NCI-H1694 treated with DMSO at 0.1 percent for 48 hours (cell line): ENCODE measurements at places on chromosomes 3 and 15.

GRCh38 chr3:58537412-58538301 lies 667 bp upstream of the ACOX2 start:
- DNase-seq = no peak

GRCh38 chr3:138327831-138328230 lies 1.8 kb downstream of the NME9 start:
- no peak for DNase-seq

DNA sequence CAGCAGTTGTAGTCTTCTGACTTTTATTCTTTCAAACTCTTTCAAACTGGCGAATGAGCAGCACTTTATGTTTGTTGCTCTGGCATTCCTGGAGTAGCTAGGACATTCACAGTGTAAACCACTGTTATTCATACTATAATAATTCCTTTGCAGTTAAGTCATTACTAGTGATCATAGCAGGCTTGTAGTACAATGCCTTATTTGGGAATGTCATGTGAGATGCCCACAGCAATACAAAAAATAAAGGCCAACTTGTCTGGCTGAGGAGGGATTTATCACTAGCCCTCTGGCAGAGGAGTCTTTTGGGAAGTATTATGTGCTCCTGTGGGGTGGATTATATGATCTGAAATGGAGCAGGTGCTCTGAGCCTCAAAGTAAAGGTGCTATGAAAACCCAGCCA lies 197.2 kb downstream of the VGLL3 start:
- DNase-seq = no peak

DNA sequence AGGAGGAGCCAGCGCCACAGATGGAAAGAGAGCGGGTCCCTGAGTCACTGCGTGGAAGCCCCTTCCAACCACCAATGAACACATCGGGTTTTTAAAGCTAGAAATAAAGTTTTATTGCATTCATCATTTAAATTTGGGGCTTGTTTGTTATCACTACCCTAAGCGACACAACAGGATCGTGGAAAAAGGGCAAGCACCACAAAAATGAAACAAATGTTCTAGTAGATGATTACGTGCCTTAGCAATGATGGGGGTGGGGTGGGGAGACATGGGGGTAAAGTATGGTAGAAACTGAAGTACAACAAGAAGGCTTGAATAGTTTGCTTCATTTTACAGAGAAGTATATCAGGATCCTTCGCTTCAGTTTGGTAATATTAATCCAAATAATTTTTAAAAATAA lies 221.6 kb upstream of the ATP10A start:
- no peak for DNase-seq

DNA sequence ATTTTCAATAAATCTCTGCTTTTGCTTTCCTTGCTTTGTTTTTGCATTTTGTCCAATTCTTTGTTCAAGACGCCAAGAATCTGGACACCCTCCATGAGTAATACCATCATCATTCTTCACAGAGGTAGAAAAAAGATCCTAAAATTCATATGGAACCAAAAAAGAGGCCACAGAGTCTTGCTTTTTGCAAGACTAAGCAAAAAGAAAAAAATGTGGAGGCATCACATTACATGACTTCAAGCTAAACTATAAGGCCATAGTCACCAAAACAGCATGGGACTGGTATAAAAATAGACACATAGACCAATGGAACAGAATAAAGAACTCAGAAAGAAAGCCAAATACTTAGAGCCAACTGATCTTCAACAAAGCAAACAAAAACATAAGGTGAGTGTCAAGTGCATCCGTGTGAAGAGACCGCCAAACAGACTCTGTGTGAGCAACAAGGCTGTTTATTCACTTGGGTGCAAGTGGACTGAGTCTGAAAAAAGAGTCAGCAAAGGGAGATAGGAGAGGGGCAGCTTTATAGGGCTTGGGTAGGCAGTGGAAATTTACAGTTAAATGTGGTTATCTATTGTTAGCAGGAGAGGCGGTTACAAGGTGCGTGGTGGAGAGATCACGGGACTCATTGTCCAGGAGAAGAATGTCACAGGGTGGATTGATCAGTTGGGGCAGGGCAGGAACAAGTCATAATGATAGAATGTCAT lies 10.9 kb downstream of the STRIT1 start:
- no peak for DNase-seq

GRCh38 chr15:50355619-50355905 lies 564 bp upstream of the GABPB1 start:
- DNase-seq = no peak

DNA sequence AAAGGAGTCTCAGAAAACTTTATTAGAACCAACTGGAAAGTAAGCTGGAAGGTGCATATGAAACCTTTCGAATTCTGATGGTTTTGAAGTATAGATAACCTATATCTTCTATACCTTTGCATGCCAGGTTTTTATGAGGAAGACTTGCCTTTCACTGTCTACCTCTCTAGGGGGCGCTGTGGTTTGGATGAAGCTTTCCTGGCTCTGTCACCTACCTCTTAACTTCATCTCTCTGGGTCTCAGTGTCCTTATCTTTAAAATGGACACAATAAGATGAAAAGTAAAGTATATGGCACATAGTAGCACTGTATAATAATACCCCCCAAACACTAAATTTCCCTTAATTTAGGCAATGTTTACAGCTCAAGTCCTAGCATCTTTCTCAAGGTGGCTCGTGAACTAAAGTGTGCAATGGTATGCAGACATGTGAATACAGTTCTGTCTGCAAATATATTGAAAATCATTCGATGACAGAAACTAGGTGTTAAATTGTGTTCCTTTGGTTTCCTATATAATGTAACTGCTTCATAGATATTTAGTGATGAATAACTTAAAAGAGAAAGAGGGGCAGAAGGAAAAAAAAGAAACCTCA lies 314.3 kb downstream of the CHST2 start:
- no peak for DNase-seq

GRCh38 chr15:73996939-73997338 lies 2.4 kb downstream of the PML start:
- DNase-seq = no peak

DNA sequence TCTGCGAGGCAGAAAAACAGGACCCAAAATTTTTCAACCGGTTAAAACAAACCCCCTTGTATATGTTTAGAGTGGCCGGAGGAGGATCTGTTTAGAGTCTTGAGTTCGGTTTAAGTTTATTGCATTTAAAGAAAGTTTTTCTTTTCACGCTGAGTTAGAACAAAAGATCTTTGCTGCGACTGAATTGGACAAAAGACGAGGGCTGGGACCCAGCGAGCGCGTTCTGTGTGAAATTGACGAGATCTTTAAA lies 9.8 kb downstream of the NR2F2 start:
- DNase-seq = no peak

DNA sequence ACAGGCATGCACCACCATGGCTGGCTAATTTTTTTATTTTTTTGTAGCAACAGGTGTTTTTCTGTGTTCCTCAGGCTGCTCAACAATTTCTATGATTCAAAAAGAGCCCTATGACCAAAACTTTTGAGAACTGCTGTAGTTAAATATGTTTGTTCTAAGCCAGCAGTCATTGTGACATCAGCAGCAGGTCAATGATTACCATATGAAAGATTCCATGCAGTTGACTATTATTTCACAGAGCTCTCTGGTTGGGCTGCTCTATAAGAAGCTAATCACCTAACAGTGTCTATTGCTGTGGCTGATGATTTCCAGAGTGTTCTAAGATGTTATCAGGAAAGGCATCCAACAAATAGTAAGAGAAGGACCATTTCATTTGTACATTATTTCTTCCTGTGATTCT lies at the start of gene CCDC54:
CCDC54 (plus strand) TSS at position 289 of the 400 bp plus-strand sequence. CDS start 149 bp downstream, outside the sequence.
- no peak for DNase-seq

DNA sequence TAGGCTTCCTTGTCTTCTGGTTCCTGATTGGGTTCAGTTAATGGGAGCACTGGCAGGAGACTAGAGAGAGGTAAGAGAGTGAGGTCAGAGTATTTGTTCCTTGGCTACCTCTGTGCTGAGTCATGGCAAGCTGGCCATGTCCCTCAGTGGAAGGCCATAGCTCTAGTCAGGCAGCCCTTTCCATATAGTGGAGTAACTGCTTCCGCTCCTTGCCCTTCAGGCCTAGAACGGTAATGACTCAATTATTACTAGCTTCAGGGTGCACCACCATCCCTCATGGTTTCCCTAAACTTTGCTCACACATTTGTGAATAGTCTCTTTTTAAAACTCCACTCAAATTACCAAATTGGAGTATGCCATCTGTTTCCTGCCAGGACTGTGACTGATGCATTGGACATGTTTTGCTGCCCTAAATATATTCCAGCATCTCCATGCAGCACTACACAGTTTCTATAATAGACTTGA lies 10.5 kb upstream of the ANO10 start:
- DNase-seq = peak; percentile 9

DNA sequence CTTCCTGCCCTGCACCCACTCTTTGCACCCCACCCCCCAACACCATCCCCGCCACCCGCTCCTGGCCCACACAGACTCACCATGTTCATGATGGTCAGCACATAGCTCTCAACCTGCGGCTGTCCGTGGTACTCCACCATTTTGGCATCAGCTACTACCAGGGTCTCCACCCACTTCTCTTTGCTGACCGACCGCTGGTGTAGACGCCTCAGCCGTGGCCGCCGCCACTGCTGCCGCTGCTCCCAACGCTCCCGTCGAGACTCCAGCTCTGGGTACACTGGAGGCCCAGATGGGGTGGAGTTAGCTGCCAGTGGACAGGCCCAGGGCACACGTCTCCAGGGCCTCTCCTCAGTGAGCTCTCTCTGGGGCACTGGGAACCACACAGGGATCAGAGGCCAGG lies 14.8 kb downstream of the ADAMTS7 start:
- DNase-seq = no peak

GRCh38 chr3:140441006-140441405 lies 236.9 kb upstream of the TRIM42 start:
- DNase-seq = no peak

GRCh38 chr3:127254730-127255129 lies 33.1 kb downstream of the PRR20G start:
- no peak for DNase-seq

DNA sequence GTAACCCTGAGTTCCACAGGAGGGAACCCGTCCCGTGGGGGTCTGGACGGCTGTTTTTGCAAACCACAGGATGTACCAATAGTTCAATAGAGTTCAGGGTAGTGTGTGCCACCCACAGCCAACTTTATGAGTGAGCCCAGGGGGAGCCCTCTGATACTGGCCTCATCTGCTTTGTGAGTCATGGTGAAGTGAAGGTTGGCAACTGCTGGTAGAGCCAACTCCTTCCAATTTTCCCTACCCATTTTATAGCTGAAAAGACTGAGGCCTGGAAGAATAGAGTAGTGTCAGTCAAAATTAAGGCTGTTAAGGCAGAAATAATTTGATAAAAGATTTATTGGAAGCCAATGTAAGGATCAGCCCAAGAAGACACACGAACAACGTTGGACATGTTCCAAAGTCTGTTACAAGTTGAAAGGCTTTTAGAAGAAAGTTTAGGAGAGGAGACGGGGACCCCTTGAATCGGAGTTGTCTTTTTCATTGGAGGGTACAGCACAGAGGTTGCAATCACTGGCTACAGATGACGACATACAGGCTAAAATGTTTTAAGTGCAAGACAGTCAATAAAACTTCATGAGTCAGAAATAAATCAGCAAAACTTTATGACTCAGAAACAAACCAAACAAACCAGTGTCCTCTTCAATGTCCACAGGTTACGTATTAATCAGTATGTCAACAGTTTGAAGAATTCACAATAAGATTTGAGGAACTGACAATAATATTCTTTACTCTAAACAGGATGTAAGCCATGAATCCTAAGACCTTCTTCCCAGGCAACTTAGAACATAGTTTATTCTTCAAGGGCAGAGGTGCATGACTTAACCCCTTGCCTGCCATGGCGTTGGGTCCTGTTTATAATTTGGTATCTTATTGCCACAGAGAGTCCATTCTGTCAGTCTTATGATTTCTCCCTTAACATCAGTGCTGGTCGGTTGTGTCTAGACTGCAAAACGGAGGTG lies 62.9 kb upstream of the NR2E3 start:
- no peak for DNase-seq

- no peak for DNase-seq
Observed at GRCh38 chr3:42503251-42503924, 945 bp downstream of the VIPR1 start.

- no peak for DNase-seq
Observed at GRCh38 chr15:73683257-73683776, 866 bp upstream of the CD276 start.

DNA sequence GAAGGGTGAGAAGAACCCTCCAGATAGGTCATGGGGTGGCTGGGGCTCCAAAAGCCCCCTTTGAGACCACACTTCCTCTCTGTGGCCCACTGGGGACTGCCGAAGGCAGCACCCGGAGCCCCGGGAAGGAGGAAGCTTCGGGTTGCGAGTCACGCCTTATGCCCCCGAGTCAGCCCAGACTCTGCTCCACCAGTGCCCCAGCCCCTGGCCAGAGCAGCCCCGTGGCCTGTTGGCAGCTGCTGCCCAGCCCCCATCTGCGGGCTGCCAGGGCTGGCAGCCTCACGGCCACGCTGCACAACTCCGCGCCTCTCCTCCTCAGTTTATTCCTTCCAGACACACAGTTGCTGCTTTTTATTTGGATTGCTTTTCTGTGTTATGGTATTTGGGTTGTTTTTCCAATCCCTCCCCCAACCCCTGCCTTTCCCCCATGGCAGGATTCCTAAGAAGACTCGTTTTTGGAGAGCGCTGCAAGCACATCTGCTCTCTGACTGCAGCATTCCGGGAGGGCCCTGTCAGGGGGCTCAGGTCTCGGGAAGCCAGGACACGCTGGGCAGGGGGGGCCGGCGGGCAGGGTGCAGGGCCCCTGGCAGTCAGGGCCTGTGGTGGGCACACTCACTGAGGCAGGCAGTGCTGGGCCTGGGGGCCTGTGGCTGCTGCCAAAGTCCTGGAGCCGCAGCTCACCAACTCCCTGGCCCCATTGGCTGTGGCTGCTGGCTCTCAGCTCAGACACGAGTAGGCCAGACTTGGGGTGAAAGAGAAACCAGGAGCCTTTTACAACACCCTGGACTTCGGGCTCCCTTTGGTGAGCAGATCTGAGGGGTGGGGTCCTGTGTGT lies 20.2 kb downstream of the MAGEF1 start:
- no peak for DNase-seq

- no peak for DNase-seq
Observed at GRCh38 chr3:80526153-80526552, 758.4 kb upstream of the ROBO1 start.

- DNase-seq = no peak
Observed at GRCh38 chr3:61194892-61195538, 56.2 kb downstream of the FHIT start.

- peak; percentile 51 for DNase-seq
Observed at GRCh38 chr3:170128259-170128976, 53.1 kb downstream of the PHC3 start.

GRCh38 chr3:45224824-45225464 lies 1.1 kb downstream of the TMEM158 start:
- no peak for DNase-seq
